ENCODE measurements at places on chromosomes 16 and 17.

GRCh38 chr16:52812678-52813556 lies 239.8 kb downstream of the CHD9NB start:
- no peak for DNase-seq

GRCh38 chr16:19083670-19084069 lies 16.3 kb downstream of the COQ7 start:
- no peak for DNase-seq

- no peak for DNase-seq
Measured at GRCh38 chr17:53543472-53543871, 279.3 kb upstream of the KIF2B start.

- DNase-seq: no peak
Measured at GRCh38 chr17:49932901-49933300, 36.1 kb upstream of the DLX4 start.

GRCh38 chr16:23908790-23909189 lies 73.0 kb downstream of the PRKCB start:
- DNase-seq: no peak

- no peak for DNase-seq
Measured at GRCh38 chr17:59851439-59852375, 41.0 kb downstream of the TUBD1 start.

DNA sequence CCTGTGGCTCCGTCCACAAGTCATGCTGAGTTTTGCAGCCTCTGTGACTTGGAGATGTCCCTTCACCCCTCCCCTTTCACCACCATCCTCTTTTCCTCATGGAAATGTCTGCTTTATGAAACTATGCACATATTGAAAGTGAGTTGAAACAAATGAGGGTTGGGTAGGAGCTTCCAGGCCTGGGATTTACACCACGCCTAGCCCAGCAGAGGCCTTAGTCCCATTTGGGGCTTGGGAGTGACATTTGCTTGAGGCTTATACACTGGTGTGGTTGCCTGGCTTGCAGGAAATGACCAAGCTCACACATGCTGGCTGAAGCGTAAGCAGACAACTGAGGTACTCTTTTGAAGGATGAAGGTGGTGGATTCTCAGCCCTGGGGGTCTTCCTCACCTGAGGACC lies 10.5 kb upstream of the SPNS1 start:
- no peak for DNase-seq

DNA sequence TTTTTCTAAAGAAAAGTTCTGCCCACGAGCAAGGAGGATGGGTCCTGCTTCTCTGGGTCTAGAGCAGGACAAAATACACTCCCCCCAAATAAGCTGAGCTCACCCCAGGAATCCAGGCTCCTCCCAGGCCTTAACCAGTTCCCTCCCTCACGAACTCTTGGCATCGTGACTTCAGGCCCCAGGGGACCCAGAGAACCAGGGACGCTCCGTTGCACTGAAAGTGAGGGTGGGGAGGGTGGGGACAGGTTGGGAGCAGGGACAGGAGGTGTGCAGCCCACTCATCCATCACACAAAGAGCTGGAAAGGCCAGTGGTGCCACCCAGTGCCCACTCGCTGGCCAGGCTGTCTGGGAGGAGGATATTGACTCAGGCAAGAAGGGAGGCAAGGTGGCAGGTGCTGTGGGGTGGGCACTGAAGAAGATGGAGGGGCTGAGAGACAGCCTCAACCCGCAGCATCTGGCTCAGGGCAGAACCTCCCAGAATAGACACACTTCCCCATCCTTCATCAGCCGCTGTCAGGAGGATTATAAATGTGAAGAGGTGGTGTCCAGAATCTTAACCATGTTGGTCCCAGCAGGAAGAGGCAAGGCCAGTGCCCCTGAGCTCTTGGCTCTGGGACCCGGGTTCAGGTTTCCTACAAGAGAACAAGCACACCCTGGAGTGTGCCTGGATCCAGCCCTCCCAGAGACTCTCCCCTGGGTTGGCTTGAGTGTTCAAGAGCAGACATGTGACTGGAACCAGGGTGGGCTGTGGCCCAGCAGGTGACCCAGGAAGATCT lies 67.9 kb upstream of the RPL38 start:
- DNase-seq: no peak

DNA sequence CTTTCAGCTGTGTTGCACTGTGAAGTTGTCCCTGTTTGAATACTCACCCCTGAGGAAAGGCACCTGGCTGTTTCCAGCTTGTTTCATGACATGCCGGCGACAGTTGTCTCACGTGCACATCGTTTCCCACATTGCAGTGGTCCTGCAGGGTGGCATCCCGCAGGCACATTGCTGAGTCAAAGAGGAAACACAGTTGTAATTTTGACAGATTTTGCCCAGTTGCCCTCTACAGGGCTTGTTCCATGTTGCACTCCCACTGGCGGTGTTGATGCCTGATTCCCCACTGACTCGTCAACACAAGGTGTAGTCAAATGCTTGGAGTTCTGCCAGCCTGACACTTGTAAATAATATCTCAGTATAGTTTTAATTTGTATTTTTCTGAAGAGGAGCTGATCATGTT lies 23.8 kb downstream of the EPN2 start:
- DNase-seq: no peak

GRCh38 chr16:17519101-17519955 lies 48.6 kb upstream of the XYLT1 start:
- no peak for DNase-seq

DNA sequence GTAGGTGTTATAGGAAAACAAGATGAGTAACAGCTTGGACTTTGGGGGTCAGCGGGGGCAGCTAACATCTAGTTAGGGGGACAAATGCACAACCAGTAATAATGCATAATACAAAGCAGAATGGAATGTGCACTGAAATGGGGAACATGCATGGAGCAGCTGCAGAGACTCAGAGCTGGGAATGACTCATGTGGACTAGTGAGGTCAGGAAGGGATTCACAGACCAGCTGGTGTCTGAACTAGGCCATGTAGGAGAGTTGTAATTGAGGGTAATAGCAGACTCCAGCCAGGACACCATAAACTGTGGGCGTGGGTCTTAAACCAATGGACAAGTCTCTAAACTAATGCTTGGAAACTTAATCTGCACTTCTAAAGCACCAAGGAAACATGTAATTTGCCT lies 176.8 kb upstream of the ASIC2 start:
- DNase-seq: no peak

DNA sequence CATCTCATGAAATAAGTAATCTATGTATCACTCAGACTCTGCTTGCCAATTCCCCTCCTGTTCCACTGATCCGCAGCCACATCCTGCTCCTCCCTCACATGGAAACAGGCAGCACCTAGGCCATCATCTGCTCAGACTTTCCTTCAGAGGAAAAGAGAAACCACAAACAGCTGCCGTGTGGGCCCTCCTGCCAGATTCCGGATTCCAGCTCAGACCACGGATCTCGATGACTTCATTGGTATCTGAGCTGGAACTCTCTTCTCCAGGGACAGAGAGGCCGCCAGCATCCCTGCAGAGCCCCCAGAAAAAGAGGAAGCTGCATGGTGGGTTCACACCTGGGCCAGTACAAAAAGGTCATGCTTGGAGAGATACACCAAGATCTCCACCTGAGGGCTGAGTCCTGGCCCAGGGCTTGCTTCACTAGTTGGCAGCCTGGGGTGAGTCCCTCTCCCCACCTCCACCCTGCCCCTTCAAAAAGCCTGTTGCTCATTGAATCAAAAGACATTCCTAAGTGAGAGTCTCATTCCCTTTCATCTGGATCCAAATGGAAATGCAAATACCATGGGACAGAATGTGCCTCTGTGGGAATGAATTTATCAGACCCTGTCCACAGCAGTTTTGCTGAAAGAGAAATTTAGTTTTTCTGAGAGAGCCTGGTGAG lies 47.2 kb downstream of the HOXB1 start:
- no peak for DNase-seq

DNA sequence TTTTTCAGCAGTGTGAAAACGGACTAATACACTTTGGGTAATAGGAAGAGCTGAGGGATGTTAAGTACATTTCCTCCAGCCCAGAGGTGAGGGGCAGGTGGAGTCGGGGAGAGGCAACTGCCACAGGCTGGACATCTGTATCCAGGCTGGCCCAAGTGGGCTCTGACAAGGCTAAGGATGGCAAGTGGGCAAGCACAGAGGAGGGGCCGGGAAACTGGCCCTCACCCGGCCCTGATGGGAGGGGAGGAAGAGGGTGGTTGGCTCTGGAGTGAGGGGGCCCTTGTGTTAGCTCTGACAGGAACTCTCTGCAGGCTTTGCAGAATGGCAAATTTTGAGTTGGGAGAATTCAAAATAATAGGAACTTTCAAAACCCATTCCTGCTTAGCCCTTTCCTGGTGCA lies 251.0 kb upstream of the TNRC6C start:
- DNase-seq: no peak

GRCh38 chr17:50152736-50153135 lies 2.3 kb upstream of the PPP1R9B start:
- DNase-seq: no peak

DNA sequence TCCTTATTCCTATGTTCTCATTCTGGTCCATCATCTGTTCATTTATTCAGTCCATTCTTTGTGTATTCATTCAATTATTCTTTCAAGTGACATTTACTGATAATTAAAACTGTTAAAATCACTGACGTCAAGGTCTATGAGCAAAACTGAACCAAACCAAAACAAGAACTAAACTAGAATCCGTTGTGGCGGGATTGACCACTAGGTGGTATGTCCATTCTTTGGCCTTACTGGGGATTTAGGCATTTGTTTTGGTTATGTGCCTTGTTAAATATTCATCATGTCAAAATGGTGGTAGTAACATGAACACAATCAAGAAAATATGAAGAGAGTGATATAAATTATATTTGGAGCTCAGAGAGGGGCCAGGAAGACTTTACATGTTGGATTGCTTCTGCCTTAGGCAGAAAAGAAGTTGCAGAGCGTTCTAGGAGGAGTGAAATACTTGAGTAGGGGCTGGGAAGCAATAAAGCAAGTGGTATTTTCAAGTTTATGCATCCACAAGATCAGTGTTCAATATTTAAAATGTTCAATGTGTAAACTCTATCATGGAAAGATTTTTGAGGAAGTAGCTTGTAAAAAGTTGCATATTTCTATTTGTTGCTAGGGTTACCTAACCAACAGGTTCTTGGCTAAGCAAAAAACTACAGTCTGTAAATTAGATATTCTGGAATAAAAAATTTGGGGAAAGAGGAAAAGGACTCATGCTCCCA lies 129.0 kb downstream of the CDH13 start:
- no peak for DNase-seq

- DNase-seq: no peak
Measured at GRCh38 chr17:14341866-14342265, 41.0 kb downstream of the HS3ST3B1 start.

DNA sequence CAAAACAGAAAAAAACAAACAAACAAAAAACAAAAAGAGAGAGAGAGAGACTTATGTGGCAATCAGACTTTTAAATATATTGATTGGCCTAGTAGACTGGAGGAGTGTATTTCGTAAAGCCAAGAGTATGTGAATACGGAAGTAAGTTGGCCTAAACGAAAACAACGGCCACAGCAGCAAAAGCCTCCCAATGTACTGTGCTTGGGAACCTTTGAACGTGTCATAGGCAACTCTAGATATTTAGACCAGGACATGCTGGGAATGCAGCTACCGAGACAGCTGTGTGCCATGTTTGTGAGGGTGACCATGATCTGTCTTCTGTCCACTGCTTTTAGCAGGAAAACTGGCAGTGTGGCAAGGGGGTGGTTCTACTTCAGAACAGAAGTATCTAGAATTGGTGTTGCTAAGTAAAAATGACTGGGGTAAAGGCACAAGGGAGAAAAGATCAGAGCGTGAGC lies 7.4 kb downstream of the MAF start:
- no peak for DNase-seq

GRCh38 chr17:13734880-13735279 lies 133.2 kb upstream of the HS3ST3A1 start:
- DNase-seq: no peak

DNA sequence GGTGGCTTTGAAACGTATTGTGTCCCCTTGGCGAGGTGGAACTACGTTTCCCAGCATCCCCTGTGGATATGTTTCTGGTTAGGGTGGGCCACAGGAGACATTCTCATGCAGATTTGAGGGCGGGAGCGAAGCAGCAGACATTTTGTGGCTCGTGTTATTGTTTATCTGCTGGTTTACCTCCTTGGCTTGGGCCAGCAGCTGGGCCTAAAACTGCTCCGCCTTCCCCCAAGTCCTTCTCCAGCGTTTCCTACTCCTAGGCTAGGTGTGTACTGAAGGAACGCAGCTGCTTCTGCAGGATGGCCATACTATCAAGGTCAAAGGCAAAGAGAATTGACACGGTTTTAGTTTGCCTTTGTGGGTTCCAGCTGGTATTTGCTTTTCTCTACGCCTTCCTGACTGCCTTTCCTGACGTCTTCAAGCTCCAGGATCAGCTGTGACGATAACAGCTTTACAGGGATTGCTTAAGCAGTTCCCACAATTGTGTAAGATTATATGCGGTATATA lies 17.2 kb upstream of the WSB1 start:
- DNase-seq: no peak

- DNase-seq: no peak
Measured at GRCh38 chr17:80002690-80003490, 32.8 kb downstream of the TBC1D16 start.

DNA sequence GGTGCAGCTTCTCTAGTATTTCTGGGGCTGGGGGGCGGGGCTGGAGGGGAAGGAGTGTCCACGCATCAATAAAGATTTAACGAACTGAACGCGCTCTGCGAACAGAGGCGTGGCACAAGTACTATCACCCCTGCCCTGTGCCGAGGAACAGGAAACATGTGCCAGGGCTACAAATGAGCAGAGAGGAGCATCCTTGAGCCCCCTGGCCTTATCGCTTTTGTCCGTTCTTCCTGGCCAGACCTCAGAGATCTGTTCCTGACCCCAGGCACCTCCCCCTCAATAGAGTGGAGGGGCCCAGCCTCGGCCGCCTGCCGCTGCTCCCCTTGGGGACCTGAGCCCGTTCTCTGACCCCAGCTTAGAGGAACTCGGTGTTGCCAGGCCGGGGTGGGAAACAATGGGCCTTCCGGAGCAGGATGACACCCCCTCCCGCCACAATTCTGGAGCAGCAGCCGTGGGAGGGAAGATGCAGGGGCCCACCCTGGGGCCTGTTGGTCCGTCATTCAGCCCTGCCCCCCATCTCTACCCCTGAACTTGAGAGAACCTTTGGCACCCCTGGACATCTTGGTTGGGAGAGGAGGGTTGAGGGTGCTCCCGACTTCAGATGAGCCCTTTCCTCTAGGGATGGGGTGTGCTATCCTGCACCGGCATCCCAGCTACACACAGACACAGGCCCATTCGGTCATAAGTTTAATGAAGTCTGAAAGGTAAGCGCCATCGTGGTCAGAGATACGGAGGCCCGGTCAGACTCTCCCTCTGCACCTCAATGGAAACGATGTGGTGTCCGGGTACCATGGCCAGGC lies 1.1 kb downstream of the NAA38 start:
- no peak for DNase-seq

GRCh38 chr17:9648521-9649110 lies 3.3 kb downstream of the USP43 start:
- DNase-seq: no peak

GRCh38 chr16:23408242-23408822 lies 44.7 kb downstream of the COG7 start:
- no peak for DNase-seq

DNA sequence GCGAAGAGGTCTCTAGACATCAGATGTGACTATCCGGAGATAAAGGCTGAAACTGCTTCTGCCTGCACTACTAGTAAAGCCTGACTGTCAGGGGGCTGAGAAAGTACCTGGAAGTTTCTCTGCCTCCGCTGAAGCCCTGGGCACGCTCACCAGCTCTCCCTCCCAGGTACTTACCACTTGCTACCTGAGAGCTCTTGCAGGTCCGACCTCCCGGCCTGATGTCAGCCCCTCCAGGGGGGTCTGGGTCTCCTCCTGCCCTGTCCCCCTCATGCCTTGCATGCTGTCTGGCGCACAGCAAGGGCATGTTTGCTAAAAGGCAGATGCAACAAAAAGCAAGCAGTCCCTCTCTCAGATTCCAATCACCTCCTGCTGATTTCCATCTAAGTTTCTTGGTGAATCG lies 17.4 kb downstream of the ZDHHC7 start:
- DNase-seq: no peak

Data from stimulated activated CD4-positive, alpha-beta T cell treated with anti-CD3 and anti-CD28 coated beads, Interleukin-4, amount 100 ng/mL, for 4 hours (primary cell).